ENCODE measurements at places on chromosomes 6 and 20.

DNA sequence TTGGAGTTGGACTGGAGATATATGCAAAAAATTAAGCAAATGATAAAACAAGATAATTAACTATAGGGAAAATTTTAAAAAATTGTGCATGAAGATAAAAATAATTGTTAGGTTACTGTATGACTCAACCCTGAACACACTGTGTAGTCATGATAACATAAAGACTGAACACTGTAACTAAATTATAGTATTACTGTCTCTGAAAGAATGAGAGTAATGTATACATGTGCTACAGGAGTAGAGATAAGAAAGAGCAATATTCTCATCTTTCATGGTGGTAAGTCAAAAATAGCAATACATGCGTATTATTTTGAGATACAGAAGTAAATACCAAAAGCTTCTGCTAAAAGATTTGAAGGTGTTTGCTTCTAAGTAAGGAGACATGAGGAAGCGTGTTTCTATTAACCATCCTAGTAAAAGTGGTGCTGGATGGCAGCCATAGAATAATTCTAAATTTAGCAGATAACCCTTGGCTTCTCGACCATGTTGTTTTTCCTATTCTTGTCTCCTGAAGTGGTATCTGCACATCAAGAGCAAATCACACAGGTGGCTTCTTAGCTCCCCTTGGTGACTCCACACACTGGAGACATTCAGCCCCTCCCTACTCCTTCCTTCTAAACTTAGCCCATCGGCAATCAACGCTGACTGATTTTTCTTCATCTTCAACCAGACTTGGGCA is 390.6 kb upstream of the PLCB4 start:
- no peak for DNase-seq

- DNase-seq: no peak
Measured at GRCh38 chr20:35339636-35340035, 47.4 kb upstream of the FAM83C start.

- no peak for DNase-seq
Measured at GRCh38 chr6:144739873-144740272, 454.7 kb downstream of the UTRN start.

GRCh38 chr6:134452906-134453305 is 135.0 kb upstream of the SGK1 start:
- DNase-seq: no peak

GRCh38 chr20:57970856-57971255 is 257.6 kb downstream of the ANKRD60 start:
- no peak for DNase-seq

DNA sequence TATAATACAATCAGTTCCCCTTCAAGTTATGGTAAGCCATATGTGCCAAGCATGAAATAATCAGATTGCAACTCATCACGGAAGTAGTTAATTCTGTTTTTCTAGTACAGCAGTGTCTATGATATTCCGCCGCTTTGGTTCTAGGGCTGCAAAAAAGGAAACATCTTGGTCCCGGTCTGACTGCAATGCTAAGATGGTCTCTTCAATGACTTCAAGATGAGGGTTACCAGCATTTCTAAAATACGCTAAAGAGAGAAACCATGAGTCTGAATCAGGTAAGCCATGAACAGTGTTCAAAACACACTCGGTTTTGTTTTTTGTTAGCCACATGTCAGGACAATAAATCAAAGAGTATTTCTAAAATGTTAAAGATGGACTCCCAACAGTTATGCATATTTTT is 3.2 kb upstream of the ANKRD60 start:
- no peak for DNase-seq

DNA sequence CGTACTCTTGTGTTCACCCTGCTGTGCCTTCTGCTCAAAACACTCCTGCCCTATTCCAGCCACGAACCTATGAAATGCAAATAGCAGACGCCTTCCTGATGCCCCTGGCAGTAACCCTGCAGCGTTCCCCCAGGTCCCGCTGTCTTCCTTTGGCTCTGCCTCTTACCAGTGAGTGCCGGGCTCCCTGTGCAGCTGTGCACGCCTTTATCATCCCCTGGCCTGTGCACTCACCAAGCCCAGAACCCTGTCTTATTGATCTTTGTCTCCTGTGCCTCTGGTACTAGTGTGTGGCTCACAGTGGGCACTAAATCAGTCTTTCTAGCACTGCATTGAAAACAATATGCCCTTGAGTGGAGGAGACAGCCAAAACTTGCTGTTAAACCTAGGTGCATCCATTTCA is 19.7 kb downstream of the ZDHHC14 start:
- DNase-seq: no peak

- no peak for DNase-seq
Measured at GRCh38 chr20:53896647-53897046, 173.7 kb downstream of the BCAS1 start.

- no peak for DNase-seq
Measured at GRCh38 chr6:29892696-29893095, 49.6 kb upstream of the HLA-A start.

DNA sequence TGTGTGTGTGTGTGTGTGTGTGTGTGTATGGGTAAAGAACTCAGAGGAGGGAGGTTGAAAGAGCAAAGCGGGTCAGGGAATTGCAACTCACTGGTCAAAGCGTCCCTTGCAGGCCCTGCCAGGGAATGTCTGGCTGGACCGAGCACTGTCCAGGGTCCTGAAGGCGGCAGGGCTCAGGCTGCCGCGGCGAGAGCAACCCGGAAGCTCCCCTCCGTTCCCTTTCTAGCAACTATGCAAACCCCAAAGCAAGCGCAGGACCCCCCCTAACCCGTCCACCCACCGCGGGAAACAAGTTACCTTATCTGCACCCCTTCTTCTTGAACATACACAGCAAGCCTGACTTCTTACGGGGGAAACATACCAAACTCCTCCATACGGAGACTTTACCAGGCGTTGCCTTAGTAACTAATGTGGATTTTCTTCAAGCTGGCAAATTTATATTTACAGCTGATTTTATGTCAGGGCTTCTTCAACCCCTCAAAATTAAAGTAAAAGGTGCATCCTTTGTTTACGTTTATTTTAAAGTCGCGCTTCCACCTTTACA is 538 bp upstream of the GRM1 start:
- DNase-seq: no peak

GRCh38 chr20:44785768-44786167 is 24.6 kb downstream of the RIMS4 start:
- DNase-seq: no peak

DNA sequence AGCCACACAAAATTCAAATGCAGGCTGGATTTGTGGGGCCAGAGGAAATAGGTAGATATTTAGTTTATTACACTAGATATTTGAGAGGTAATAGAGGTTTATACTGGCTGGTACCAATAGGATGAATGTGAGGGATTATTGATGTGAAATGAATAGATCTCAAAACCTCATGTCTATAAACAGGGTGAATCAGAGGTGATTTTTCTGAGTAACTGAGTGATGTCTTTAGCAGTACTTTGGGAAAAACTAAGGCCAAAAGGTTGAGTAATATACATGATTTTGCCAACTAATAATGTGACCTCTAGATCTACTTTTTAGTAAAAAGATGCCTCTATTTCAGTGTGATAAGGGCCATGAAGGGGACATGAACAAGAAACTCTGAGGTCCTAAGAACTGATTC is 86.8 kb downstream of the HAO1 start:
- no peak for DNase-seq

GRCh38 chr20:59495894-59496510 is 108.3 kb upstream of the PHACTR3 start:
- peak; percentile 34 for DNase-seq

- no peak for DNase-seq
Measured at GRCh38 chr20:38935285-38935684, 9.1 kb downstream of the FAM83D start.

DNA sequence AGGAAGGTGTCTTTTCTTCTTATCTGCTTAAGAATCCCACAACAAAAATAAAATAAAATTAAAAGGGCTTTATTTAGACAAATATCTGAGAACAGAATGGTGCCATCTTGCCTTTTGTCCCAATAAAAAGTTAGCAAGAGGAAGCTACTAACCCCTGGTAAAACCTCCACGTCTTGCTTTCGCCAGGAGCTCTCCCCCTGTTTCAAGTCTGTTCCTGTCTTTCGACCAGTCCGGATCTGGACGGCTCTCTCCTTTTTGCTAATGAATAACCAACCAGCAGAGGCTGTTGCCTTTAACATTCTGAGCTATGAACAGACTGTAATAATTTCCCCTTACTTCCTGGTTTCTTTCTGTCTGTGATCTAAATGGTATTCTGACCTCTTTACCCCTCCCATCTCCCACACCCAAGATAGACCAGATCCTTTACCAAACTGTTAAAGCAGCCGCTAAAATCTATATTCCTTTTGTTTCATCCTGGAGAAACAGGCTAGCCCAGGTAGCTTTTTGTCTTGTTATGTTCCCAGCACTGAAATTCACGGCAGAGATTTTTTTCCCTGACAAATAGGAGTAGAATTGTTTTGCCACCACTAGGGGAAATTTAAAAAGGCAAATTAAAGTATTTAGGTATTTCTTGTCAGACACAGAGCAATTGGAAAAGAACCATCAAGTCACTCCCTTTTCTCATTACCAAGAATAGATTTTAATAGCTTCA is at the start of gene FRK:
Gene FRK (minus strand): TSS at position 320 of the 712 bp plus-strand sequence. CDS start 580 bp downstream, outside the sequence.
- DNase-seq: no peak
